Left renal cortex interstitium (tissue), 4 donors: ENCODE measurements at places on chromosomes 6 and 20.
A peak's percentile ranks its signal among the peaks of the same experiment; 100 is the strongest.

GRCh38 chr6:106146852-106147351 lies 60.8 kb downstream of the PRDM1 start:
- DNase-seq: no peak

GRCh38 chr20:3595541-3595940 lies 67.7 kb downstream of the GFRA4 start:
- DNase-seq: no peak

DNA sequence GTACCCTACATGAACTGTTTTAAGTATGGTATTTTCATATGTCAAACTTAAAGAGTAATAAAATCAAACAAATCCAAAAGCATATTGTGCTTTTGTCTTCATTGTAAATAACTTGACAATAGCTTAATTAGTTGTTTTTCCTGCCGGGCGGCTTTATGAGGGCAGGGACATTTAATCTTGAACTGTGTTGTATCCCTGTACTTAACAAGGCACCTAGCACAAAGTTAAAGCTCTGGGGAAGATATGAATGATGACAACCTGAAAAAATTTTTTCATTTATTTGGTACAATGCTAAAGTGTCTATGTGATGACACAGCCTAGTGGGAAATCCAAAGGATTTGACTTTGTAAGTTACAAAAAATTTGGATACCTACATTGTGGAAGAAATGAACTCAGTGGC lies 502 bp upstream of the HACE1 start:
- DNase-seq: no peak

- no peak for DNase-seq
These were observed 1.9 kb downstream of the TRIM26 start for GRCh38 chr6:30211306-30211705.

DNA sequence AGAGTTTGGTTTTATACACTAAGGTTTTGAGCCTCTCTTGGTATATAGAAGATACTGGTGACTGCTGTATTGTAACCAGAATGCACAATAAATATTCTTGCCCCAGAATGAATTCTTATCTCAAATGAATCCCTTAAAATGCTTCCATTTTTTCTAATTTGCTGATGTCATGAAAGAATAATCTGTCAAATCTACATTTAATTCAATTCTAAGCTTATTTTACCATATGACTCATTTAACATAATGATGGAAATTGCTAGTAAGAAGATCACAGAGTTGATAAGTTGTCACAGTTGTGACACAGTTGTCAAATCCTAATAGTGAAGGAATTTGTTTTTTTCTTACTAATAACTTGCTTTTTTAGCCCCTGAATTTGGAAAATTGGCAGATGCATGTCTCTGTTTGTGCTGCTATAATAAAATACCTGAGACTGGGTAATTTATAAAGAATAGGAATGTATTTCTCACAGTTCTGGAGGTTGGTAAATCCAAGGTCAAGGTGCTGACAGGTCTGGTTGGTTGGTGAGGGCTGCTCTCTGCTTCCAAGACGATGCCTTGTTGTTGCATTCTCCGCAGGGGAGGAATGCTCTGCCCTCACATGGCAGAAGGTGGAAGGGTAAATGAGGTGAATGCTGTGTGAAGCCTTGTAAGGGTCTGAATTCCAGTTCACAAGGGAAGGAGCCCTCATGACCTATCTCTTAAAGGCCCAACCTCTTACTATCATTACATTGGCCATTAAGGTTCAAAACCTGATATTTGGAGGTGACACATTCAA lies 4.7 kb downstream of the ECT2L start:
- no peak for DNase-seq

- no peak for DNase-seq
These were observed 171.3 kb downstream of the COL21A1 start for GRCh38 chr6:56076033-56076432.

DNA sequence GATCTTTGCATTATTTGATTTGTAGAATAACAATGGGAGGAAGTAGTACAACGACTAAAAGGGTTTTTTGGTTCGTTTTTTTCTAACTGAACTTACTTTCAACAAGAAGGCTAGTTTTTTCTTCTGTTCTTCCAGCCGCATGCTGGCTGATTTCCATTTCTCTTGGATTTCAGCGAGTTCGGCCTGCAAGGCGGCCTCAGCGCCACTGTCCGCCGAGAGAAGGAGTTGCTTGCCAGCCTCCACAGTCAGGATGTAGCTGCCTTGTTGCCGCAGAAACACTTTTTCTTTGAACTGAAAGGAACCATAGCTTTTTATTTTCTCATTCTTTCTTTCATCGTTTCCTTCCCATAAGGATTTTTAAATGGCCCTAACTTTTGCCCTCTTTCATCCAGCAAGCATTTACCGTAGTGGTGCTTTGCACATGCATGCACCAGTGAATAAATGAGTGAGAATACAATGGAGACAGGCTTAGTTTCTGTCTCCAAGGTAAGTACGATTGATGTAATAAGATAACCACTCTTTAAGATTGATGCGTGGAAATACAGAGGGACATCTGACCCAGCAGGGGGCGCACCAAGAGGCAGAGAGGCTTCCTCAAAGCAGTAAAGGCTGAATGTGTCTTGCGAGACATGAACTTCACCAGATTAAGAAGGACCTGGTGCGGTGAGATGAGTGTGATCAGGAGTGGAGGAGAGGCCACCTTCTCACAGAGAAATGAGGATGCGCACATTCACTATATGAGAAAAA lies 398.8 kb downstream of the ESR1 start:
- DNase-seq: no peak

GRCh38 chr6:89258912-89259311 lies 41.8 kb upstream of the GABRR1 start:
- no peak for DNase-seq

DNA sequence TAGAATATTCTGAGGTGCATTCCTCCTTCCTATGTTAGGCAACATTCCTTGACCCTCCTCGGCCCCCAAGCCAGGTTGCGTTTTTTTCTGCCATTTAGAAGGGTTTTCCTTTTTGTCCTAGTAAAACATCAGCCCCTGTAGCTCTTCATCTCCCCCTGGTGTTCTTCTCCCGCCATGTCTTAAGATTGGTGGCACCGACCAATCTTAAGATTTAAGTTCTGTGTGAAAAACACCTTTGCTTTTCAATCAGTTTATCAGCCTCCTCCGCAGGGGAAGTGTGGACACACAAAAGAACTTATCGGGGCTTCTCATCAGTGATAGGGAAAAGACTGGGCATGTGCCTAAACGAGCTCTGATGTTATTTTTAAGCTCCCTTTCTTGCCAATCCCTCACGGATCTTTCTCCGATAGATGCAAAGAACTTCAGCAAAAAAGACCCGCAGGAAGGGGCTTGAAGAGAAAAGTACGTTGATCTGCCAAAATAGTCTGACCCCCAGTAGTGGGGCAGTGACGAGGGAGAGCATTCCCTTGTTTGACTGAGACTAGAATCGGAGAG lies 719 bp upstream of the EDN1 start:
- no peak for DNase-seq

- peak; percentile 44 for DNase-seq
These were observed 530.3 kb downstream of the RFPL4B start for GRCh38 chr6:112877134-112878100.

DNA sequence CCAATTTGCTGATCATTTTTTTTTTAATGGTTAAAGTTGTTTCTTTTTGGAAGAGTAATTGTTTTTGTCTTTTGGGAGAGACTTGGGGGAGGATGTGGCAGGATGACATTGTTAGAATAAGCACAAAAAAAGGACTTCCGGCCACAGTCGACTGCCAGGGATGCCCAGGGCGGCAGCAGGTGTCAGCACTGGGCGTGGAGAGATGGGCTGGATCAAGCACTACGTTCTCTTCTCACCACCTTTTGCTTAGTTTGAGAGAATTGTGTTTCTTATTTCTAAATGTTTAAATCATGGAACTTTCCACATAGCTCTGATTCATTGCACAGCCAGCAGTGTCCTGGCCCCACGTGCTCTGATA lies 104.6 kb upstream of the FRMD1 start:
- DNase-seq: no peak

DNA sequence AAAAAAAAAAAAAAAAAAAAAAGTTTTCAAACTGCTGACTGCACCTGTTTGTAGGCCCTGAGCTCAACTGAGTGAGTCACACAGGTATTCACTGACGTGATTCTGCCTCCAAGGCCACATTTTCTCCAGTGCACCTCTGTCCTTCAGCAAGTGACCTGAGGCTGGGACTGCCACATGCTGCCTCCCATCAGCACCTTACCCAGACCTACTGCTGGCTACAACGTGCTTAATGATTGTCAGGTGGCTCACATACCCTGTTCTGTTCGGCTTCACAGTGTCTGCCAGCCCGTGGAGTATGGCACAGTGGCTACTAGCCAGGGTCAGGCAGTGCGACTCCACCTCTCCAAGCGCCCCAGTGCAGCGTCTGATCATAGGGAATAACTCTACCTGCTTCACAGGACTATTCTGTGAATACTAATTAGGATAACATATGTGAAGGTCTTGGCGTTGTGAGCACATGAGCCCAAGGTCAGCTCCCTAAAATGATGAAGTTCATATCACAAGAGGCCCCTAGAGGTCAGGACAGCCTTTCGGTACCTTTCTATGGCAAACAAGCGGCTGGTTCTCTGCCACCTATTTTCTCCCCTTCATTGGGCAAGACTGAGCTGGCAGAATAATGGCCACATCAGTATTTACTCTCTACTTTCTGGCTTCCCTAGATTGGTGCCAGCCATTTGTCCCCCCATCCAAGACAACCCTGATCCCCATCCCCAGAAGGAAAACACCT lies 28.1 kb downstream of the RIPOR3 start:
- DNase-seq: no peak

GRCh38 chr6:108142240-108142639 lies 23.6 kb upstream of the NR2E1 start:
- DNase-seq: no peak

GRCh38 chr20:25306991-25307903 lies 59.4 kb downstream of the PYGB start:
- DNase-seq: no peak

- DNase-seq: no peak
These were observed 84.7 kb downstream of the HDGFL1 start for GRCh38 chr6:22653980-22654610.

DNA sequence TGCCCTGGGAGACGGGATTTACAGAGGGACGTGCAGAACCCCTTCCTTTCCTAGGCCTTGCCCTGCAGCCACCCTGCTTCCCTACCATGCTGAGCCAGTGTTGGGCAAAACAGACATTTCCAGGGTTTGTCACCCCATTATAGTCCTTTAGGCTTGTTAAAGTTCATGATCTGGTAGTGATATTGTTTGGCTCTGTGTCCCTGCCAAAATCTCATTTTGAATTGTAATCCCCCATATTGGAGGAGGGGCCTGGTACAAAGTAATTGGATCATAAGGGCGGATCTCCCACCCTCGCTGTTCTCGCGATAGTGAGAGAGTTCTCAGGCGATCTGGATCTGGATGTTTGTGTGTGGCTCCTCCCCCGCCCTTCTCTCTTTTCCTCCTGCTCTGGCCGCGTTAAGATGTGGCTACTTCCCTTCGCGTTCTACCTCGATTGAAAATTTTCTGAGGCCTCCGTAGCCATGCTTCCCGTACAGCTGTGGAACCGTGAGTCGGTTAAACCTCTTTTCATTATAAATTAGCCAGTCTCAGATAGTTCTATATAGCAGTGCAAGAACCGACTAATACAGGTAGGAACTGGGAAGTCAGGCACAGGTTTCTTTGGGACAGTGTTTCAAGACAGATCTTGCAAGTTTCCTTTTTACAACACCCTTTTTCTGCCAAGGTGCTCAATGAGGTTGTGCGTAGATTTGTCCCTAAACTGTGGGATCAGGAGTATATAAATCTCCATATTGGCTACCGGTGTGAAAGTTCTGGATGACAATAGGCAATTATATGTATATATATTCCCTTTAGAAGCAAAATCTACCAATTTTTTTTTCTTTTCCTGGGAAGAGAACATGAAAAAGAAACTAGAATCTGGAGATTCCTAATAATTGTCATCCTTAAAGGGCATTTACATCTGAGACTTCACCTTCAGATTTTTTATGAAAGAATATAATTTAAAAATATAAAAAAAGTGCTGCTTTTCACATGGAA lies 152.1 kb downstream of the SAMD5 start:
- DNase-seq: no peak

DNA sequence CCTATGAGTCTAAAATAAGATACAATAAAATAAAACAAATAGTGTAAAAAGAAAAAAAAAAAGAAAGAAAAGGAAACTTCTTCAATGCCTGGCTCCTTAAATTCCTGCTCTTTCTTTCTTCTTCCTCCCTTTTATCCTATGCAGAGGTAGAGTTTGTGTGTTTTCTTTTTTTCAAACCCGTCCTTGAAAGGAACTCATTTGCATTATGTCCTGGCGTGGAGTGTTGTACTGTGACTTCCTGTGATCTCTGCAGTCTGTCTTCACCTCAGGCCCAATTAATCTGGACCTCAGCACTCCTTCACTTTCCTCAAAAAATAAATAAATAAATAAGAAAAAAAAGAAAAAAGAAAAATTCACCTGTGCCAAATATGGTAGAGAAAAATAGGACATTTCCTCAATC lies 541.9 kb upstream of the SPTLC3 start:
- DNase-seq: no peak

DNA sequence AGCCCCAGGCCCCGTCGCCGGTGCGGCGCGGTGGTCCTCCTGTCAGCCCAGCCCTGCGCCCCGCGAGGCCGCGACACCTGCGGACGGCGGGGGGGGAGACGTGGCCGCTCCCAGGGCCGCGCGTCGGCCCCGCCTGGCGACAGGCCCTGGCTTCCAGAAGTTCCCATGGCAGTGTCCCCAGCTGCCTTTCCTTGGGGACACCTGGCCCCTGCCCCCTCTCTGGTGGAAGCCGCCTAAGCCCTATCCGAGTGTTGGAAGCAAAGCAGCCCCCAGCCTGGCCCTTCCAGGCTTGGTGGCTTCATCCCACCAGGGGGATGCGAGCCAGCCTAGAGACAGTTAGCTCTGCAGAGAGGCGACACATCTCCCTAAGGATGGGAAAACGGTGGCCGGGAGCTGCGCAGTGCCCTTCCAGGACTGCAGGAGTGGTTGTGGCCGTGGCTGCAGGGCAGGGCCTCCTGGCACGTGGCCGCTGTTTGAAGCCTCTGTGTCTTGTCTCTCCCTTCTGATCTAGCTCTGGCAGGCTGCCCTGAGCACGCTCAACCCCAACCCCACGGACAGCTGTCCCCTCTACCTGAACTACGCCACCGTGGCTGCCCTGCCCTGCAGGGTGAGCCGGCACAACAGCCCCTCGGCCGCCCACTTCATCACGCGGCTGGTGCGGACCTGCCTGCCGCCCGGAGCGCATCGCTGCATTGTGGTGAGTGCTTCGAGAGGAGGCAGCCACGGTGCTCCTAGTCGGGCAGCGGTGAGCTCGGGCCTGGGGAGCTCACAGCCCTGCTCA lies 816 bp downstream of the NPEPL1 start:
- no peak for DNase-seq

DNA sequence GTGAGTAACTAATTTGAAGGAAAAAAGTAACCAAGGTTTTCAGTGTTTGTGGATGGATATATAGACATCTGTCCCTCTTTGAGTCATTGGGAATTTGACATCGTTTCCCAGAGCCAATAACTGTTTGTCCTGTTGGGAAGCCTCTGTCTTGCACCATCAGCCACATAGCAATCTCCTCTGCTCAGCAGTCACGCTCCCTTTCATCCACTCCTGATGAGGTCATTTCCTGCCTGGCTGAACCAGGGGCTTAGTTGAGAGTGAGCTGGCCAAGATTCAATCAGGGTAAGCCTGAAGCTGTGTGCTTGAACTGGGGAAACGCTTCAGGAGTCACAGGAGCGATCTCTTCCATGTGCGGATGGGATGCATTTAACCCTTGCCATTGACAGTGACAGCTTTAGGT lies 121.5 kb upstream of the FOXQ1 start:
- DNase-seq: peak; percentile 73

GRCh38 chr6:89467437-89467836 lies 34.5 kb downstream of the ANKRD6 start:
- DNase-seq: no peak

GRCh38 chr6:134309983-134310605 lies 7.8 kb downstream of the SGK1 start:
- no peak for DNase-seq

- DNase-seq: no peak
These were observed 40.6 kb downstream of the TOX2 start for GRCh38 chr20:43955062-43955749.
